Astrocyte of the hippocampus (primary cell): ENCODE measurements at places on chromosomes 1 and 21.
A peak's percentile ranks its signal among the peaks of the same experiment; 100 is the strongest.

GRCh38 chr1:7583291-7584096, 187.6 kb upstream of the VAMP3 start:
- no peak for DNase-seq

GRCh38 chr1:21129407-21129806, 47.3 kb downstream of the EIF4G3 start:
- DNase-seq, result no peak

DNA sequence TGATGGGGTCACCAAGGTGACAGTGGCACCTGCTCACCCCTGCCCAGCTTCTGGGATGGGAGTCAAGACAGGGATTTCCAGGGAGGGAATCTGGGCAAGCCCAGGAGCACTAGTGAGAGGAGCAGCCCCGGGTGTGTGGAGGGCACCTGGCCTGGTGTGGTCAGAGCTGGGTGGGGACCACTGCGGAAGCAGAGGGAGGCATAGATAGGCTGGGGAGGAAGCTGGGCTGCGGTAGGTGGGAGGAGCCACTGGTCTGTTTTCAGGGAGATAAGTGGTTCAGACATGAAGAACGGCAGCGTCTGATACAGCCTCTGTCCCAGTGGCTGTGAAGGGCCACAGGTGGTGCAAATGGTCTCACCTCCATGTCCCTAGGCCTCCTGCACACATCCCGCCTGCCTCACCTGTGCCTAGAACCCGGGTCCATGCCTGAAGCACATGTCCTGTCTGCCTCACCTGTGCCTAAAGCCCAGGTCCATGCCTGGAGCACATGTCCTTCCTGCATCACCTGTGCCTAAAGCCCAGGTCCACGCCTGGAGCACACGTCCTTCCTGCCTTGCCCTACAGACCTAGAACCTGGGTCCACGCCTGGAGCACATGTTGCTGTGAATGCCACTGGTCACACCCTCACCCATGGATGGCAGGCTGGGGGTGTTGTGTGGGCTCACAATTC, 325.9 kb upstream of the AJAP1 start:
- no peak for DNase-seq

- peak; percentile 72 for DNase-seq
Measured at GRCh38 chr1:38003261-38004250, 1.8 kb downstream of the FHL3 start.

- DNase-seq, result no peak
Measured at GRCh38 chr1:2248854-2249558, 20.9 kb downstream of the SKI start.

DNA sequence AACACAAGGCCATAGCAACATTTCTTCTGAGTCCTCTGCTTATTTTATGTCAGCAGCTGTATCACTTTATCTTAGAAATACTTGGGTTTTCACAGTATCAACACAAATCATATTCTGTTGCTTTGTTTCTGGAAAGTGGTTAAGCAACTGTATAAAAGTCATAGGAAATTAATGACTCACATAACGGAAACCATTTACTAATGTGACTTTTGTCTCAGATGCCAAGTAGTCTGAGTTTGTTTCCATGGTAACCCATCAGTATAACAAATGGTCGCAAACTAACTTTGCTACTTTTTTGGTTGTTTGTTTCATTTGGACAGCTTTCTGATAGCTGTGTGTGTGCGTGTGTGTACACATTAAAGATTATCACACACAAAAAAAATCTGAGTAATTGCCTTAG, 31.1 kb downstream of the EEIG2 start:
- peak; percentile 80 for DNase-seq

DNA sequence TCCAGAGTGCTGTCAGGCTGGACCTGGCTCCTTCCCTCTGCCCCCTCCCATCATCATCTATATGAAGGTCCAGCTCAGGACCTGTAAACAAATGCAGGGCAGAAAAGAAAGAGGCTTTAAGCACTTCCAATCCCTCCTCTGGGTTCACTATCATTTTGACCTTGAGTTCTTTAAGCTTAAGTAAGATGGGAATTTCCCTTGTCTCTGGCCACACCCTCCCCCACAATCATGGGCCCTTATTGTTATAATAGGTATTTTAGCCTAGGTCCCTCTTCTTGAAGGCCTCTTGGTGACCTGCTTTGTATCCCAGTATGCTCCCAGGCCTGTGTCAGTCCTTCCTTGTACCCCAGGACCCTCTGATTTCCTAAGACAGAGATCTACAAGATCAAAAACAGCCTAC, 45.1 kb upstream of the EPS15 start:
- no peak for DNase-seq

DNA sequence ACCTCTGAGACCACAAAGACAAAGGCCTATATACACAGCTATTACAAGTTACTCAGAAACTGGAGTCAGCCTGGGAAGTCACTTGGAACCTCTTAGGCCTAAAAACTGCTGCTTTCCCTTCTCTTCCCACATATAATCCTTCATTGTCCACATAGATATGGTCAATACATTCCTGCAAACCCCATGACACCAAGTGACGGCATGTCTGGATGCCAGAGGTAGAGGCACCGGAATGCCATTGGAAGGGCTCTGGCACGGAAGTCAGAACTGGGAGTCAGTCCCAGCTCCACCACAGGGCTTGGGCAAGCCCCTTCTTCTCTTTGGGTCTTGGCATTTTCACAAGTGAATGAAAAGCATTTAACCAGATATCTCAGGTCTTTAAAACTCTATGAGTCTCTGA, 204.7 kb downstream of the MATN1 start:
- no peak for DNase-seq

DNA sequence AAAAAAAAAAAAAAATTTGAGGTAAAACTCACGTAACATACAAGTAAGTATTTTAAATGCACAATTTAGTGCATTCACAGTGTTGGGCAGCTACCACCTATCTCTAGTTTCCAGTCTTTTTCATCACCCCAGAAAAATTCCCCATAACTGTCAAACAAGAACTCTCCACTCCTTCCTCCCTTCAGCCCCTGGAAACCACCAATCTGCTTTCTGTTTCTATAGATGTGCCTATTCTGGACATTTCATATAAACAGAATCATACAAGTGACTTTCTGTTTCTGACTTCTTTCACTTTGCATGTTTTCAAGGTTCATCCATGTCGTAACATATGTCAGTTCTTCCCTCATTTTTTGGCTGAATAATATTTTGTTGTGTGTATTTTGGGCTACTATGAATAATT, 24.9 kb upstream of the ETS2 start:
- no peak for DNase-seq

- DNase-seq, result peak; percentile 58
Measured at GRCh38 chr1:202029171-202029665, 18.8 kb downstream of the ELF3 start.
